ENCODE measurements at places on chromosomes 3 and 15.

- no peak for DNase-seq
Measured at GRCh38 chr15:95869920-95870319, 460.6 kb upstream of the NR2F2 start.

DNA sequence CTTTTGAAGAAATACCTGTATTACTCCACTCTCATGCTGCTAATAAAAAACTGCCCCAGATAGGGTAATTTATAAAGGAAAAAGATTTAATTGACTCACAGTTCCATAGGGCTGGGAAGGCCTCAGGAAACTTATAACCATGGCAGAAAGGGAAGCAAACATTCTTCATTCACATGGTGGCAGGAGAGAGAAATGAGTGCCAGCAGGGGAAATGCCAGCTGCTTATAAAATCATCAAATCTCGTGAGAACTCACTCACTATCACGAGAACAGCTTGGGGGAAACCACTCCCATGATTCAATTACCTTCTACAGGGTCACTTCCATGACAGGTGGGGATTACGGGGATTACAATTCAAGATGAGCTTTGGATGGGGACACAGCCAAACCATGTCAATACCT, 18.7 kb downstream of the MFSD1 start:
- no peak for DNase-seq

- no peak for DNase-seq
Measured at GRCh38 chr3:119976214-119976613, 118.0 kb downstream of the GSK3B start.

- DNase-seq: no peak
Measured at GRCh38 chr3:57043518-57043917, 16.9 kb upstream of the SPATA12 start.

DNA sequence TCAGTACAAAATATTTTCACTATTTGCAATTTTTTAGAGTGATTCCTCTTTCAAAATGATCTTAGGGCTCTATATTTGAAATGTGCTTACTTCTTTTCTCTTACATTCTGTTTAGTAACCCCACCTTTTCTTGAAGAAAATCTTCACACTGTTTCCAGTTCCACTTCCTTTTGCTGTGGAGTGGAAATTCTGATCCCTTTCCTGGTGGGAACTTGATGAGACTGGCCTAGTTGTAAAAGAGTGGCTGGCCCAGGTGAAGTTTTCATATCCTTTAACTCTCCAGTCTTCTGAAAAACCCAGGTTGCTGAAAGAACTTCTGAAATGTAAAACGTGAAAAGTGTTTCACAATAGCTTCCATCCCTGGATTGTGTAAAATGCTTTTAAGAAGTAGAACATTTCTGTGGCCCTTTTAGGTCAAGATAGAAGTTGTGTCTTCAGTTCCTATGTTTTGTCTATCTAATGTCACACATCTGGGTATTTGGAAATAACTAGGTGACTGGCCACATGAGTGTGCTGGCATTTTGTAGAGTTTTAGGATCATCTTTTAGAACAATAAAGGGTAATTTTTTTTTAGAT, 84.8 kb upstream of the LRIG1 start:
- no peak for DNase-seq

GRCh38 chr3:12773030-12773709, 14.1 kb upstream of the TMEM40 start:
- DNase-seq: no peak

DNA sequence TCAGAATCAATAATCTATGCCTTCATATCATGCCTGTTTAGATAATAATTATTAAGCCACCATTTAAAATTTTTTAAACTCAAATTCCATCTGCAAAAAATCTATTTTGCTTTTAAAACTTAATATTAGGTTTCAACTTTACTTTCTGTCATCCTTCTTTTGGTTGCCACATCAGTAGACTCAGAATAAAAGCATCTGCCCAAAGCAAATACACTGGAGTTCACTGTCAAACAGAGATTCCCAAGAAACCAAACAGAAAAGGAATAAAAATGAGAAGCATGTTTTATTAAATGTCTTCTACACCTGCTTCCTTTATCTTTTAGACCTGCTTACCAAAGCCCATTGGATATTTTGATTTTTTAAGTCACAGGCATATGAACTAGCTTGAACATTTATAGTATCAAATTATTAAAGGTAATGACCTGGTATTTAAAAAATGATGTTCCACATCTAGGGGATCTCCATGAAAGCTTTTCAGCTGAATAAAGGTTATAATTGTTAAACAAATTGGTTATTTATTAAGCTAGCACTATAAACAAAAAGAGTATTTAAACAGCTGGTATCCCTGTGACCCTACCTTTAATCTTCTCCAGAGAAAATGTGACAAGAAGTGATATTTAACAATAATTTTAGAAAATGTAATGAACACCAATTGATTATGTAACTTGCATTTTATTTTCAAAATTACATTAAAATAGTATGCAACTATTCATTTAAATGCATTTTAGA, 62.5 kb downstream of the ALCAM start:
- DNase-seq: no peak

DNA sequence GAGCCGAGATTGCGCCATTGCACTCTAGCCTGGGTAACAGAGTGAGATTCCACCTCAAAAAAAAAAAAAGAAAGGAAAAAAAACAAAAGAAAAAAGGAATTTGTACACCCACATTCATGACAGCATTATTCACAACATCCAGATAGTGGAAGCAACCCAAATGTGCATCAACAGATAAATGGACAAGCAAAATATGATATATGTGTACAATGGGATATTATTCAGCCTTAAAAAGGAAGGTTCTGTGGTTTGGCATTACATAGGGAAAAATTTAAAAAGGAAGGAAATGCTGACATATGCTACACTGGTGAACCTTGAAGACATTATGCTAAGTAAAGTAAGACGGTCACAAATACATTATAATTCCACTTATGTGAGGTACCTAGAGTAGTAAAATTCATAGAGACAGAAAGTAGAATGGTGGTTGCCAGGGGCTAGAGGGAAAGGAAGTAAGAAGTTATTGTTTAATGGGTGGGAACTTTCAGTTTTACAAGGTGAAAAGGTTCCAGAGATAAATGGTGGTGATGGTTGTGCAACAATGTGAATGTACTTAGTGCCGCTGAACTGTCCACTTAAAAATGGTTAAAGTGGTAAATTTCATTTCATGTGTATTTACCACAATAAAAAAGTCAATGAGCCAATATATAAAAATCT, 118.5 kb downstream of the MYLK start:
- no peak for DNase-seq

- DNase-seq: no peak
Measured at GRCh38 chr15:80578871-80579270, 116.2 kb upstream of the ABHD17C start.

DNA sequence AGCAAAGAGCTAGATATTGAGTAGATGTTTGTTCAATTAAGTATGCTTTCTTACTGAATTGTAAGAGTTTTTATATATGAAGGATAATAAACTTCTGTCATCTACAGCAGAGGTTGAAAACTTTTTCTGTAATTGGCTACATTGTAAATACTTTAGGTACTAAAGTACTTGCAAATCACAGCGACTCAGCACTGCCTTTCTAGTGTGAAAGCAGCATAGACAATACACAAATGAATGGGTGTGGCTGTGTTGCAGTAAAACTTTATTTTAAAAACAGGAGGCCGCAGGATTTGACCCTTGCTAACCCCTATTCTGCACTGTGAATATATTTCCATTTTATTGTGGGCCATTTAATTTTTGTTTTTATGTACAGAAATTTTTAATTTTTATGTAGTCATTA, 104.3 kb upstream of the TMC3 start:
- no peak for DNase-seq

DNA sequence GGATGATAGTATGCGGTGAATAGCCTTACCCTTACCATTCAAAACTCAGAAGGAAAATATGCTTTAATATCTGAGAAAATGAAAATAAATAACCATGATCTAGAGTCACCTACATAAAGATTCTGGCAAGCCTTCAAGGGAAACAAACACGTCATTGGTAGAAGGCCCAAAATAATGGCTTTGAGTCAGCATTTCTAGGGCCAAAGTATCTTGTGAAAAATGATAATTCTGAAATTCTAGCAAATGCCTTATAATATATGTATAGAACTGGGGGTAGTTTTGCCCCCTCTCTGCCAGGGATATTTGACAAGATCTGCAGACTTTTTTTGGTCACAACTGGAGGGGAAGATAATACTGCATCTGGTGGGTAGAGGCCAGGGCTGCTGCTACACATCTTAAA, 15.4 kb downstream of the PLSCR1 start:
- DNase-seq: no peak

DNA sequence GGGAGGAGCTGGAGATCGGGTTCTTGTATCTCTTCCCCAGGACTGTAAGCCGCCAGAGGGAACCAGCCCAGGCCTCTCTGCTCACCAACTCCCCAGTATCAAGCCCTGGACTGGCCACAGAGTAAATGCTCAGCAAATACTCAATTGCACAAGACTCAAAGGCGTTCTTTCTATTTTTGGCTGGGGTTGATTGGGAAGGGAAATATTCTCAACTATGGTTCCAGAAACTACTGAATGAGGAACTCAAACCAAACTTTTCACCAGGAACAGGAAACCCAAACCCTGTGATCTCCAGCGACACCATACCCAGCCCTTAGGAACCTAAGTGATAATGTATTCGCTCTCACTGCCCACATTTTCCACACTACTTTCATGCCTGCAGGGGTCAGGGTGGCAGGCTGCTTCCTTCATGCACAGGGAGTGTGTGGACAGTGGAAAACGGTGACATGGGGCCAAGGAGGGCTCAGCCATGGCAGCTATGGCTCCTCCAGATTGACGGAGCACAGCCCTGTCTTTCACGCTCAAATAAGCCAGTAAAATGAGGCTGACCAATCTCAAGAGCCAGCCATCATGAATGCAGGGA, 124.7 kb upstream of the RAD18 start:
- DNase-seq: no peak

GRCh38 chr3:136387031-136387430, 136.9 kb downstream of the PCCB start:
- DNase-seq: no peak

Data from T-cell (primary cell).